Stimulated activated CD8-positive, alpha-beta memory T cell treated with anti-CD3 and anti-CD28 coated beads, Interleukin-15, amount 100 ng/mL, for 4 hours (primary cell): ENCODE measurements at places on chromosomes 11 and 22.

DNA sequence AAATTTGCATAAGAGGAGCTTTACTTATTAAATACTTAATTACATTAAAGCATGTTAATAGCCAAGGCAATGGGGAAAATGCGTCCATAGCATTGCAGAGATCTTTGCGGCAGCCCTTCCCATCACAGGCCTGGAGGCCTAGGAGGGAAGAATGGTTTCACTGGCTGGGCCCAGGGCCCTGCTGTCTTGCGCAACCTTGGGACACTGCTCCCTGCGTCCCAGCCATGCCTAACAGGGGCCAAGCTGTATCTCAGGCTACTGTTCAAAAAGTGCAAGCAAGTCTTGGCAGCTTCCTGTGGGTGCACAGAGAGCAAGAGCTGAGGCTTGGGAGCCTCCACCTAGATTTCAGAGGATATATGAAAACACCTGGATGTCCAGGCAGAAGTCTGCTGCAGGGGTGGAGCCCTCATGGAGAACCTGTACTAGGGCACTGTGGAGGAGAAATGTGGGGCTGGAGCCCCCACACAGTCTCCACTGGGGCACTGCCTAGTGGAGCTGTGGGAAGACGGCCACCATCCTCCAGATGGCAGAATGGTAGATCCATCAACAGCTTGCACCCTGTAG, 46.0 kb downstream of the THAP12 start:
- DNase-seq = no peak

DNA sequence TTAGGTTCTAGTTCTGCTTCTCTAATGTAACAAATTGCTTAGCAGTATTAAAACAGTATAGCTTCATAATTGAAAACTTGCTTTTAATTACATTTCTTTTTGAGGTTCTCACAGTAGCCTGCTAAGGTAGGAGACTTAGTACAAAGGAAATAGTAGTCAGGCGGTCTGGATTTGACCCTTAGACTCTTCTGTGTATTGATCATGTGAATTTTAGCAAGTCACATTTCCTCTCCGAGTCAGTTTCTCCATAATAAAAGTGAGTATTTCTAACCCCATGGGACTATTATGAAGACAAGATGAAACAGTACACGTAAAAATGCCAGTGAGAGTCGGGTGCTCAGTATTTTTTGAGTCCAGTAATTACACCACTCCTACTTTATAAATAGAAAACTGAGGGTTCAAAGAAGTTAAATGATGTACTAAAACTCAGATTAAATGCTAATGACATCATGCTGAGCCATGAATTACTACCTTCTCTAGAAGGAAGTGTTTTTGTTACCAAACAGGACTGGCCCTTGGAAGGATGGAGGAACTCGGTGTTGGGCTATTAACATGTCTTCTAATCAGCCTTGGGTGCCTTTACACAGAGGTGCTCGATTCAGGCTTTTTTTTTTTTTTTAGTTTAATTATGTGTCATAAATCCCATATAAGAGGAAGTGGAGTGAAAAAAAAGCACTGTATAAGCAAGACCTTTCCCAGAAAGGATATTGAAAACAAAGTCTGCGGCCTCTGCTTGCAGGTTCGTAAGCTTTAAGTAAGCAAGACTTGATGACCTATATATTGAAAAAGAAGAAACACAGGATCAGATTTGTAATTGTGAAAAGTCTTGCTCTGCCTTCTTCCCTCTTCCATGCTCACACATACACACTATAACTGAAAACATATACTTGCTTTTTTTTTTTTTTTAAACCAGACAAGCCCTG, 109.0 kb downstream of the EMSY start:
- DNase-seq = no peak

- DNase-seq = no peak
These were observed 36.6 kb upstream of the COMT start for GRCh38 chr22:19904935-19905334.

DNA sequence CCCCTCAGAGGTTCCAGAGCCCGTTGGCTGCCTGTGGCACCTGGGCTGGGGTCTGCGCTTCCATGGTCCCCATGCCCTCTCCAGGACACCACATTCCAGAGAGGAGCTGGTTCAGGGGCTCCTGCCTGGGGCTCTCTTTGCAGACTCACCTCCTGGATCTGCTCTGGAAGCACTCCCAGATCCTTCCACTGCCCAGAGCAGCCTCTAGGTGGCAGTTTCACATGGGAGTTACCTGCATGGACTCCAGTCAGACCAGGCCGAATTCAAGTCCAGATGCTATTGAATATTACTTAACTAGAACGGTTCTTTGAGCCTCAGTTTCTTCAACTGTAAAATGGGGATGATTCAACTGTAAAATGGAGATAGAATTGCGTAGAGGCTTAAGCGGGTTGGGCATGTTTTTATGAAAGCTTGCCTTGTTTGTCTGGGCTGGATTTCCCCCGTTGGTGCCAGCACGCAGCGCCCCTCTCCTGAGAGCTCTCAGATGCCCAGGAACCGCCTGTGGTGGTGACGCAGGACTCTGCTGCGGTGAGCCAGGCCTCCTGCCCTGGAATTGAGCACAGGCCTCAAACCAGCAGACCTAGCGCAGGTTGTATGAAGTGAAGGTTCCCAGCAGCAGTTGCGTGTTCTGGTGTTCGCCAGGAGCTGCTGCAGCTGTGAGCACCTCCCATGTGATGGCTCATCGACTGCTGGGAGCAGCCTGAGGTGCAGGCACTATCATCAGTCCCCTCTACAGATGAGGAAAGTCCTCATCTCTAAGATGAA, 44.2 kb downstream of the LMO1 start:
- DNase-seq = no peak

DNA sequence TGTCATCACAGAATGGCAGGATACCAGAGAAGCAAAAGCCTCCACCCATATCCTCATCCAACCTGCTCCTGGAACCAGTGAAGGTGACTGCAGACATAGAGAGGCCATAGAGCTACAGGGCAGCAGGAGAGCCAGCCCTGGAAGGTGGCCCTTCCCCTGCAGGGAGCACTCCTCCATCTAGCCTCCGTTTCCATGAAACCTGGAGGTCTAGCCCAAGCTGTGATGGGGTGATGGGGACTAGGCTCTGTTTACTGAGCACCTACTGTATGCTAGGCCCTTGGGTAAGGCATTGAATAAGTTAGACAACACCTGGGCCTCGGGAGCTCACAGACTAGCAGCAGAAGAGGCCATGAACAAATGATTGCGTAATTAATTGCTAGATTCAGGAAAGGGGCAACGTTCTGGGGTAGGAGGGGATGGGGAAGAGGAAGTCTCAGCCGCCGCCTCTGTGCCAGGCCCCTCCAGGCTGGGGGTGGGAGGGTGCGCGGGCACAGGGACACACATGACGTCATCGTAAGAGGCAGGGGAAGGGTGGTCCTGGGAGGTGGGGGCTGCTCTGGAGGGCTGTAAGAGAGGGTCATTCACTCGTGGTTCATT, 784 bp upstream of the SYNGR1 start:
- no peak for DNase-seq

- DNase-seq = no peak
These were observed 64.8 kb downstream of the PAK1 start for GRCh38 chr11:77409046-77409445.

DNA sequence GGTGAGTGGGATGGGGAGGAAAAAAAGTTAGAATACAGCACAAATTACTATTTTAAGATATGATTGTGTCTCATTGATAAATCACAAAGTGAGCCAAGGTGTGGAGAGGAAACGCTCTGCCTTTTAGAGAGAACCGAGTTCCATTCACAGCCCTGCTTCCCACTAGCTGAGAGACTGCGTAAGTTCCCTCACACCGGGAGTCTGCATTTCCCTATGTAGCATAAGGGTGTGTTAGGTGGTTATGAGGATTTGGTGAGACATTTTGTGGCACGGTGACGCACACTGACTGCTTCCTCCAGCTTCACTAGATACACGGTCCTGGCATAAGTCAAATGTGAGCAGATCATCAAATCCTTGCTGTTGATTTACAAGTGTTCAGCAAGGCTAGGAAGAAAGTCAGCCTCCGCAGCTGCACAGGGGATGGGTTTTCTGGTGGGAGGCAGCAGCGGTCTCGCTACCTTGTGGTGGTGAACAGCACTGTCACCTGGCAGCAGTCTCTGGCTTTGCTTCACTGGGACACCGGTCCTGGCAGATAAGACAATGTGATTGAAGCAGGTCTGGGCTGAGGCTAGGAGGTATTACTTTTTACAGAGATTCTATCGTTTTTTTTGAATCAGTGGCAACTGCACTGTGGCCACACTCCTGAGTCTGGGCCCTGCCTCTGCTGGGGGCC, 312.2 kb upstream of the B3GAT1 start:
- DNase-seq = no peak

DNA sequence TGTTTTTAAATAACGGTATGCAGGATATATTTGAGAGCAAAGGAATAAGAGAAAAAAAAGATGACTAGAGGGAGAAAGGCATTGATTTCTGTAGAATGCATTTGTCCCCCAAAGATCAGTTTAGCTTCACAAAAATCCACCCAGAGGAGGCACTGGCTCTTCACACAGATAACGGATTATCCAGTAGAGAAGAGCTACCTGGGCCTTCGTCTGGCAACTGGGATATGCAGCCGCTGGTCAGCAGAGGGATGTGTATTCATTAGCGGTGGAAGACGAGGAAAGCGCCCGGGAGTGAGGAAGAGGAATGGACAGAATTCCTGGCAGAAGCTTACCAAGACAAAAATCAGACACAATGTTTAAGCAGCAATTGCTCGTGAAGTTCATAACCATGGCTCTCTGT, 5.6 kb upstream of the WT1 start:
- DNase-seq = no peak

GRCh38 chr11:34052608-34053160, 1.2 kb downstream of the CAPRIN1 start:
- DNase-seq = no peak

GRCh38 chr11:131422029-131422428, 51.6 kb downstream of the NTM start:
- no peak for DNase-seq

GRCh38 chr11:46133119-46133518, 11.9 kb upstream of the PHF21A start:
- no peak for DNase-seq

GRCh38 chr11:14435717-14436512, 63.7 kb downstream of the COPB1 start:
- no peak for DNase-seq

DNA sequence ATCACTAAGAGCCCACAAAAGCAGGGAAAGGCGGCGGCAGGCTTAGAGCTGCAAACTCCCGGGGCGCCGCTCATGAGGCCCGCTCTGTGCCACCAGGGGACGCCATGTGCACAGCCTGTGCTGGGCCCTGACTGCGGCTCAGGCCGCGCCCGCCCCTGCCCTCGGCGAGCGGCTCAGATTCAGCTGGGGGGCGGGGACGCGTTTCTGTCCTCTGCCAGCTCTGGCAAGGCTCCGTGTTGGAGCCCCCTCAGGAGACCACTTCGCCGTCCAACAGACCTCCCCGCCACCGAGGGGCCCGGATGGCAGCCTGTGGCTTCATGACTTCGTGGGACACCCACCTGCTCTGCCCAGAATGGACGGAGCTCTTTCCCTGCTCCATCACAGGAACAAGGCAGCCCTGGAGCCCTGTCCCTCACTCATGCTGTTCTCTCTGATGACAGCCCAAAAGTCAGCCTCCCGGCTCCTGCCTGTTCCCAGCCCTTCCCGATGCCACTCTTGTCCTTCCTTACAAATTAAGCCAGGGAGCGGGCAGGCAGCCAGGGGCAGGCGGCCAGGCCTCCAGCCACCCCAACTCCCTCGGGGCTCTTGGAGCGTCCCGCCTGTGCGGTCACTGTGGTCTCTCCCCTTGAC, 69.1 kb downstream of the NAT10 start:
- DNase-seq = peak; percentile 62

GRCh38 chr11:47152953-47153950, 23.4 kb downstream of the ARFGAP2 start:
- no peak for DNase-seq

DNA sequence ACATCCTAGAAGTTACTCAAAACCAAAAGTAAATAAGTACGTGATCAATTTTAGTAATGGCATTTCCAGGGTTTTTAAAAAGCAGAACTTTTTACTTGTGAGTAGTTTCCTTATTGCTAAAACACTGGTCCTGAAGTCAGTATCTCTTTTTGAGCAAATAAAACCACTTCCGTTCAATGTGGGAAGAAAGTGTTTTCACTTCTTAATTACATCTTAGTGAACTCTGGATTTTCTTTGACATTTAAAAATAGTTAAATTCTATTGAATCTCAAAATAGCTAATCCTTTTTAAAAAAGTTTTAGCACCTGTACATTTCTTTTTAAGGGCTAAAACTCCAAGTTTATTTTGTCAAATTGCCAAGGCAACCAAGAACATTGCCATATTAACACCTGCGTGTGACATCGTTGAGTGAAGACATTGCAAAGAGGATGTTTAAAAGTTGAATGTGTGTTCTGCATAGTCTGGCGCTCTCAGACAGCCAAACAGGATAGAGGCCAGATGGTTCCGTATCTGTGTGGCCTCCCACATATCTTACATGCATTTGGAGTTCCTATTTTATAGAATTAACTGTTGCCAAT, 17.2 kb upstream of the OR5B21 start:
- no peak for DNase-seq

DNA sequence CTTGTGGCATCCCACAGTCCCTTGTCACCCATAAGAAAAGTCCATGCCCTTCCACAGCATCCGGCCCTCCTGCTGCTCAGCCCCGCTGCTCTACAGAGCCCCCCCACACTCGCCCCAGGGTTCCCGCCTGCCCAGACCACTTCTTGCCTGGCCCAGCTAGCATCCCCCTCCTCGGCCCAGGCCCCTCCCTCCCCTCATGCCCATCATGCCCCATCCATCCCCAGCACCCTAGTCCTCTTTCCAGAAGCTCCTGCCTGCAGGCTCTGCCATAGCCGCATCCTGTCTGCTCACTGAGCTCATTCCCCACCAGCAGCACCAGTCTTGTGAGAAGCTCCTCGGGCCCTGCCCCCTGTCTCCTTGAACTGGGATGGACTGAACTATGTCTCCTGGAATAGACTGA, 54.4 kb downstream of the LINC01488 start:
- DNase-seq = no peak

- DNase-seq = no peak
These were observed 15.0 kb downstream of the NEAT1 start for GRCh38 chr11:65437436-65438227.

DNA sequence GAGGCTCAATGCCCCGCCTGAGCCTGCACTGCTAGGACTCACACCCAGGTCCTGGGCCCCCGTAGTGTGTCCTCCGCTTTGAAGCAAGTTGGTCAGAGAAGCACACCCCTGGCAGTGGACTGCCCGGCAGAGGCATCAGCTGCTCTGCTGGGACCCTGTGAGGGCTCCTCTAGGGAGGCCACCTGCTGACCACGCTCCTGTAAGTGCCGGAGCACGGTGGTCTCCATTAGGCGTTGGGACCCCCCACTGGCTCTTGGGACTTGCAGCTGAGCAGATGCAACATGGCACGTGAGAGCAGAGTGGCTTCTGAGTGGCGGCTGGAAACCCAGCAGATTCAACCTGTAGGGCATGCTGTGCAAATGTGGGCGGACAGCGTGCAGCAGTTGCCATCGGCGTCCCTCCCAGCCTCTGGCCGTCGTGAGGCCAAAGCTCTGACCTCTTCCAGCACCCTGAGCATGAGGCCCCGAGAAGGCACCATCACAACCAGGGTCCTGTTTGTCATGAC, 16.9 kb downstream of the MRGPRG start:
- no peak for DNase-seq

DNA sequence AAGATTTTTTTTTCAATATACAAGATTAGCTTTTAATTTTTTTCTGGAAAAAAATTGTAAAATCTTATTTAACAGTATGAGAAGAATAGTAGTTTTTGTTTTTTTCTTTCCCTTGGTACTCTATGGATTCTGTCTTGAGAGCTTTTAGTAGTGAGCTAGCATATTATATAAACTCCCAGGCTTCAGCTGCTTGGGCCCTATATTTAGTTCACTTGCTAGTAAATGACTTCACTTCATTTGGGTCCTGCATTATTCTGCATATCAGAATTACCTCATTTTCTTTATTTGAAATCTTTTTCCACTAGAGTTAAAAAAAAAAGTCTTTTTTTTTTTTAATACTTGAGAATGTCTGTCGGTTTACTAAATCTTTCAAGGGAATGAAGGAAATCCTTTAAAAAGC, 33.1 kb downstream of the HIPK3 start:
- no peak for DNase-seq
